Mammary microvascular endothelial cell (primary cell): ENCODE measurements at places on chromosomes 3 and 15. TPM values are rescaled to one million over a fixed set of nuclear protein-coding genes. Genes with fewer than 3 reads are reported as not detected.

The SNX33 gene
- total RNA-seq, result 7.9 and 8.4 TPM in 2 replicates

The SHF gene
- 0.64 TPM in 1 of 2 replicates, not detected in the other for total RNA-seq

The LCMT2 gene
- total RNA-seq, result 4.5 and 5.4 TPM in 2 replicates

The COMMD4 gene
- 112 and 117 TPM in 2 replicates for total RNA-seq
